ENCODE measurements at places on chromosomes 5 and 9.

GRCh38 chr5:124460642-124461041 is 285.8 kb downstream of the ZNF608 start:
- DNase-seq = no peak

DNA sequence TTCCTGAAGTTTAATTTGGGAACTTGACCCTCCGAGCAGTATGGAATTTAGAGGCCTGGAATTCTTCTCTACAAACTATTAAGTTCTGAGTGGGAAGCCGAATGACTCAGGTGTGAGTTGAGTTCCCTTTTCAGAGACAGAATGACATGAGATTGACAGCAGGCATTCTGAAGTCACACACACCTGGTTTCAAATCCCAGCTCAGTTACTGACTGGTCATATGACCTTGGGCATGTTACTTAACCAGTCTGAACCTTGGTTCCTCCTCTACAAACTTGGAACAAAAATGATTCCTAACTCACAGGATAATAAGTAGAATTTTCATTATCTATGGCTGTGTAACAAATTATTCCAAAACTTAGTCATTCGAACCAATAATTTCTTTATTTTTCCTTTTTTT is 45.5 kb upstream of the GPBP1 start:
- DNase-seq = no peak

- no peak for DNase-seq
These were observed 15.6 kb upstream of the CD74 start for GRCh38 chr5:150428106-150428876.

DNA sequence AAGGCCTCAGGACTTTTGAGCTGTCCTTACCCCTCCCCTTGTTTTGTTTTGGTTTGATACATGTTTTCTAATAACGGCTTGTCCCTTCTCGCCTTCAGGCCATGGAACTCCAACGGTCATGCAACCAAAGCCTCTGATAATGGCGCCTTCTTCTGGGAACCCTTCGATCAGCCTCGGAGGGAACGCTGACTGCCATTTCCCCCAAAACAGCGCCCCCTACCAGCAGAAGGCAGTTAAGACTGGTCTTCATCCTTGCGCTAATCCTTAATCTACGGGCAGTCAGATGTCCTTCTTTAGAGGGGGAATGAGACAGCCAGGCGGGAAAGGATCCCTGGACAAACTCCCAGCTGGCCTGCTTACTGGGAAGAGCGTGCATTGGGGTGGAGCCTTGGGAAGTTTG is 276.6 kb downstream of the ICE1 start:
- peak; percentile 21 for DNase-seq

GRCh38 chr5:119878712-119879111 is 249.4 kb downstream of the FAM170A start:
- peak; percentile 19 for DNase-seq

GRCh38 chr5:172644266-172644665 is 3.2 kb downstream of the NEURL1B start:
- no peak for DNase-seq

DNA sequence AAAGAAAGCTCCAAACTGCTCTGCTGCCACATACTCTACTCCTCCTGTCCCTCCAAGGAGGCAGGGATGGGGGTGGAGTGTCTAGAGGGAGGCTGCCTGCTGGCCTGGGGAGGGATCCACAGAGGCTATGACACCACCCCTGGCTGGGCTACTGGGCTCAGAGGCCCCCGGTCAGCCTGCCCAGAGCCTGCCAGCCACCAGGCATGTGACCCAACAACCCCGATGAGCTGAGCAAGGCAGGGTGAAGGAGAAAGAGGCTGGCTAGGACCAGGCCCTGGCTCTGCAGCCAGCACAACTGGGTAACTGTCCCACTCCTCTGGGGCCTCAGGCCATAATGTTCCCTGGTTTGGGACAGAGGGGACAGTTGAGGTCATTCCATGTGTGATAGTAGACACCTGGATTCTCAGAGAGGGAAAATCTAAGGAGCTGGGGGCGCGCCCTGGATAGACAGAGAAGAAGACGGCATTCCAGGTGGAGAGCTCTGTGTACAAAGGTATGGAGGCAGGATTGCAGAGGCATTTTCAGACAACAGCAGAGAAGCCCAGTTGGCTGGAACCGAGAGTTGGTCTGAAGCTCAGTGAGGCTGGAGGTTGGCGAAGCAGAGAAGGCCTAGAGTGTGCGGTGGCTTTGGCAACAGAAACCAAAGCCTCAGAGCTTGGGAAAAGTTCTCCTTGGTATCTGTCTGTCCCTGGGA is 33.8 kb upstream of the IL17B start:
- no peak for DNase-seq

DNA sequence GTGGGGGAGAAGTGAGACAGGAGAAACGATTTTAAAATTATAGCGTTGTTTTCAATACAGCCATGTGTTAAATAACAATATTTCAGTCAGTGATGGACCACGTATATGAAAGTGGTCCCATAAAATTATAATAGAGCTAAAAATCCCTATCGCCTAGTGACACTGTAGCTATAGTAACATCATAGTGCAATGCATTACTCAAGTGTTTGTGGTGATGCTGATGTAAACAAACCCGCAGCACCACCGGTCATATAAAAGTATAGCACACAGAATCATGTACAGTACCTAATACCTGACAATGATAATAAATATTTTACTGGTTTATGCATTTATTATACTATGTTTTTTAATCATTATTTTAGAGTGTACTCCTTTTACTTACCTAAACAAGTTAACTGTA is 407.4 kb upstream of the SEMA6A start:
- DNase-seq = no peak

DNA sequence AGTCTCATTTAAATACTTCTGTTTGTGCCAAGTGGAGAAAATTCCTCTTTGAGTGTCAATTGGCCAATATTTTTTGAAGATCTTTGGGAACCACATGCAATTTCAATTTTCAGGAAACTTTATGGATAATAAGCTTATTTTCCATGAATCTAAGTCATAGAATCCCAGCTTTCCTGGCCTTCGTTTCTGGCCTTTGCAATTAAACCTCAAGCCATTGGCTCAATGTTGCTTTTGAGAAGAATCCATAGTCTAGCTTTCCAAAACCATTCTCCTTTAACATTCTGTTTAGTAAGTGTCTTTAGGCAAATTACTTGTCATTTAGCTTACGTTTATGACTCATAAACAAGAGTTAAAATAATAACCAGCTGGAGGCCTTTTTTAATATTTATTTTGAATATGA is 145.0 kb upstream of the FTMT start:
- no peak for DNase-seq

DNA sequence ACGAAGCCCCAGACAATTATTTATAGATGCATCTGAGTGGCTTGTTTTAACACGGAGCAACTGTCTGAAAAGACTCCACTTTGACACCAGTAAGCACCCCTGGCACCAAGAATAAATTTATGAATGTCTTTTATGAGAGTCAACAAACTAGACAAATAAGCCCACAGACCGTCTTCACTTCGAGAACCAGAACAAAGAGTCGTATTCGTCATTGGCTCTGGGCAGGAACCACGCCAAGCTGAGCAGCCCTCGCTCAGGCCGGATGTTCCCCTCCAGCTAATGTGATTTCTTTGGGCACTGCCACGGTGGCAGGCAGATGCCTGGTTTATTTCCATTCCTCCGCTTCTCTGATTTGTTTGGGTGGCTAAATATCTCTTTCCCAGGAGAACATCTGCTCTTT is 91.9 kb upstream of the STC2 start:
- DNase-seq = no peak

DNA sequence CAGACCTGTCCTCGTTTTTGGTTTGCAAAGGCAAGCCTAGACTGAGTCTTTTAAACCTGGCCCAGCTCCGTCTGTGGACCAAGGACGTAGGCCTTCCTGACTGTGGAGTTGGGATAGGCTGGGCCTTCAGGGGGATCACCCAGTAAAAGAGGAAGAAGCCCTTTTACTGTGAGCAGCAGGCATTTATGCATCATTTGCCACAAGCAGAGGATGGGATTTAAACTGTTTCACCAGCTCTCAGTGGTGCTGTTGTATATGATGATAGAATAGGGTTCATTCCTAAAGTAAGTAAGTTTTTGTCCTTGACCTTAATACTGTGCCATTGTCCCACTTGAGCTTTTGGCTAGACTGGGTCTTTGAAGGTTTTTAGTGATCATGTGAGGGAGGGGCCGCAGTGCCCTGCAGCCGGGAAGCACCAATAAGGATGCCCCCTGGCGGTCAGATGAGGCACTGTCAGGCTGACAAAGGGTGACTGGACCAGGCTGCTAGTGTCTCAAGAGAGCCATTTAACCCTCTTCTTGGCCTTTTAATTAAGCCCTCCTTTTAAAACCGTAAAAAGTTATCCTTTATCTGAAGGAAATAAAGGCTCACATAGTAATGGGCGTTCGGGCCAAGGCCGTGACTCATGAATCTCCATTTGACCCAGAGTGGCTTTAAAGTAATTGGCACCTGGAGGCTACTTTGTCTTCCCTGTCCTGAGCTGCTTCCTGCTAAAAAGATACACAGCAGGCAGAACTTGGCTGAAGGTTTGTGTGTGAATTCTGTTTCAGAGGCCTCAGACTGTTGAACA is 74.0 kb downstream of the UBAP1 start:
- peak; percentile 78 for DNase-seq

- DNase-seq = no peak
These were observed 320.2 kb downstream of the TLE1 start for GRCh38 chr9:81369121-81369520.

- DNase-seq = no peak
These were observed 24.4 kb downstream of the ANKRD55 start for GRCh38 chr5:56208681-56209080.

DNA sequence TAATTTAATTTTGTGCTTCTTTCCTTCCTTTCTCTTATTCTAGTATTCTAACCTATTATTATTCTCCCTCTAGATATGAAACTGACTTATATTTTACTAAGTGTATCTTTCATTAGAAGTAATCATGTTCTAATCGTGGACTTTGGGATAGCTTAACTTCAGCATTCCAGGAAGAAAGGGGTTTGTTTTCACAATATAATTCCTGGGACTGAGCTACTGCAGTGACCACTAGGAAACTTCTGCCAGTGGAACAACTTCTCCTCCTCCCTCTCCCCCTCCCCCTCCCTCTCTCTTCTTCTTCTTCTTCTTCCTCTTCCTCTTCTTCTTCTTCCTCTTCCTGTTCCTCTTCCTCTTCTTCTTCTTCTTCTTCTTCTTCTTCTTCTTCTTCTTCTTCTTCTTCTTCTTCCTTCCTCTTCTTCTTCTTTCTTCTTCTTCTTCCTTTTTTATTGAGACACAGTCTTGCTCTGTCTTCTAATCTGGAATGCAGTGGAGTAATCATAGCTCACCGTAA is 127.9 kb downstream of the NNT start:
- DNase-seq = no peak

DNA sequence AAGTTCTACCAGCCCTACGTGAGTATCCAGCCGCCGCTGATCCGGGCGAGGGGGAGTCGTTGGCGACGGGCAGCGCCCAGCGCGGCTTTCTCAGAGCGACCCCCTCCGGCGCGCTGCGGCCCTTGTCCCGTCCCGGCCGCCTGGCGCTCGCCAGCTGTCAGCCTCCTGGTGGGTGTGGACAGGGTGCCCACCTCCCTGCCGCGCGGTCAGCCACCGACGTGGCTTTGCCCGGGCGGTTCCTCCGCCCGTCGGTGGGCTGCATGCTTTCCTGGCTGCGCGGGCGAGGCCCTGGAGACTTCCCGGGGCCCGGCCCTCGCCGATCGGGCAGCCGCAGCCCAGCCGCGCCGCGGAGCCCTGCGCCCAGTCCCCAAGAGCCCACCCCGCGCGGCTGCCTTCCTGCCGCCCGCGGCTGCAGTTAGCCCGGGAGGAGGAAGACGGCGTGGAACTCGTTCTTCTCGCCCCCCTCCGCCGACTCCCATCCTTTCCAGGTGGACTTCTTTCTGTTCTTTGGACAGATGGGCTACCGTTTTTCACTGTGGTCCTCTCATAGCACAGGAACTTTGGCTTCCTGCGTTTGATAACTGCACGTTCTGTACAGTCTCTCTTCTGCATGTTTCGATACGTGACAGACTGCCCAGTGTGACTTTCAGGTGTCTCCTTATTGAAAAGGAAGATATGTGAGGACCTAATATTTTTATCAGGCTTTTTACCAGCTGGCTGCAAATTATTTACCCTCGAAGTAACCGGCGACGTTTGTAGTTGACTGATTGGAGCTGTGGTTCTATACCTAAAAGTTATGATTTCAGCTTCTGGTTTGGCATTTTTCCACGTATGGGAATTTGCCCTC is 577 bp downstream of the AP3S1 start:
- peak; percentile 48 for DNase-seq

DNA sequence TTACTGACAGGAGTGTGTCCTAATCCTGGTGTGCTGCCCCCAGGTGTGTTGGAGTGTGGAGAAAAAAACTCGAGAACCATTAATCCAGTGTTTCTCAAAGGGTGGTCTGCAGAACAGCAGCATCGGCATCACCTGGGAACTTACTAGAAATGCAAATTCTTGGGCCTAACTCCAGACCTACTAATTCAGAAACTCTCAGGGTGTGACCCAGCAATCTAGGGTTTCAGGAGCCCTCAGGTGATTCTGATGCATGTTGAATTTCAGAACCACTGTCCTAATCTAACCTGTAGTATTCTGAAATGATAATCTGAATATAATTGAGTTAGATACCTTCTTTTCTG is 30.0 kb upstream of the IL6ST start:
- no peak for DNase-seq

DNA sequence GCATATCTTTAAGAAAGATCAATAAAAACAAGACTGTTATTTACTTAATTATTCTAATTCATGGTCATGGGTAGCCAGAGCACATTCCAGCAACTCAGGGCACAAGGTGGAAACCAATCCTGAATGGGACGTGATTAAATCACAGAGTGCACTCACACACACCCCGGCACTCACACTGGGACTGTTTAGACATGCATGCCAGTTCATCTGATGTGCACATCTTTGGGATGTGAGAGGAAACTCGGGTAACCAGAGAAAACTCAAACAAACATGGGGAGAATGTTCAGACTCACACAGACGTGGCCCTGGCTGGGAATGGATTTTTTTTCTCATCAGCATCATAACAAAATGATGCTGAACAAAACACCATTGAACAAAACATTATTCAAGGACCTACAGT is 29.4 kb downstream of the SMAD5 start:
- DNase-seq = no peak

DNA sequence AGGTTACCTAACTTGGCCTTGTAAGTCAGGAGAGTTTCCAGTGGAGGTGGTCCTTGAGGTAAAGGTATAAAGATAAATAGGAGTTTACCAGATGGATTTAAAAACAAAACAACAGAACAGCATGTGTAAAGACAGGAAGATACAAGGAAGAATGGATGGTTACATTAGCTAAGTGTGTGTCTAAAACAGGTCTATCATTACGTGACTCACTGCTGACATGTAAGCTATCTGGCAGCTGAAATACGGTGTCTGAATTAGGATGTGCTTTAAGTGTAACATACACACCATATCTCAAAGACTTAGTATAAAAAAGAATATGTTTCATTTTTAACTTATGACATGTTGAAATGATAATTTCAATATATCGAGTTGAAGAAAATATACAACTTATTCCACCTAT is 405.1 kb upstream of the ADAMTSL1 start:
- DNase-seq = no peak

GRCh38 chr5:159240301-159240870 is 22.7 kb upstream of the UBLCP1 start:
- DNase-seq = peak; percentile 20

Measured in HEK293T (cell line).